ENCODE measurements at places on chromosomes 5 and 9.
A peak's percentile ranks its signal among the peaks of the same experiment; 100 is the strongest.

- no peak for DNase-seq
Observed at GRCh38 chr5:31639481-31640411, 815 bp downstream of the PDZD2 start.

DNA sequence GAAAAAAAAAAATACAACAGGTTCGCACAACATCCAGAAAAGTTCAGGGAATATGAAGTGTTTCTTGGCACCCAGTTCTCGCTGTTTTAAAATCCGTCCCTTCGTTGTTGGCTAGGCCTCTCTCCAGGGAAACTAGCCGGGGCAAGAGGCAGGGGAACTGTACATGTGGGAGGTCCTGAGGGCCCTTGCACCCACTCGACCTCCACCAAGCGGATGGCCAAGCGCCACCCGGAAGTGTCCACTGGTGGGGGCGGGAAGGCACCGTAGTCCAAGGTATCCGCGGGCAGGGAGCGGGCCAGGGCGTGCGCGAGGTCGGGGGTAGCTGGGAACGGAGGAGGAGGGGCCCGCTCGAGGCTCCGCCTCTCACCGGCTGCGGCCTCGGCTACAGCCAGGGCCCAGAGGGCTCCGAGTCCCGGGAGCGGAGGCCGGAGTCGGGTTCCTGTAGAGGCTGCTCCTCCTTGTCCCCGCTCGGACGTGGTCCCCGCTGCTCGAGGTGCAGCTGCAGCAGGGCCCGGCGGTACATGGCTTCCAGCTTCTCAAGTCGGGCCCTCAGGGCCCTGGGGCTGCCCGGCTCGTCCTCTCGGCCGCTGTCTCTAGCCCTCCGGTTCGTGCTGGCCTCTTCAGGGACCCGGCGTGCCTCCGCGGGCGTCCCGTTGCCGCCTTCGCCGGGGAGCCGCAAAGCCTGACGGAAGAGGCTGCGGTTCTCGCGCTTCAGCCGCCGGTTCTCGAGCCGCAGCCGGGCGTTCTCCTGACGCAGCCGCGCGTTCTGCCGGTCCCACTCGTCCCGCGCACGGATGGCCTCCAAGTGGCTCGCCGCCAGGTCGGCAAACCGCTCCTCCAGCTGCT lies 720 bp downstream of the TUSC1 start:
- DNase-seq = no peak

DNA sequence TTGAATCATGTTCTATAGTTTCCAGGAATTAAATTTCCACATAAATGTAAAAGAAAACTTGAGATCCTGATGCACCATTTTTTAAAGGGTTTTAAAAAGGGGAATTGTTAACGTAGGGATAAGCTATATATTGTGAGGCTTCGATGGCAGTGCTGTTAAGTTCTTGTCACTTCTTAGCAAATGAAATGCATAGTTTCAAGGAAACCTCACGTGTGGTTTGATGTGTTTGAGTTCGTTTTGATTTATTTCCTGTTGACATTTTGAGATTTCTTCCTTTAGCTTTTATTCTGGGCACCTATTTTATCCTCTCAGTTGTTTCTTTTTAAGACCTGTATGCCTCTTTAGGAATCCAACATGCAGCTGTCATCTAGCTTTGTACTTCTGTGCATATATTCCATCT lies 301.0 kb downstream of the DOCK8 start:
- DNase-seq = peak; percentile 18

- DNase-seq = peak; percentile 83
Observed at GRCh38 chr5:170312666-170313065, 15.1 kb upstream of the LCP2 start.

GRCh38 chr9:6834306-6834705 lies 76.5 kb downstream of the KDM4C start:
- no peak for DNase-seq

- DNase-seq = peak; percentile 71
Observed at GRCh38 chr5:40486437-40487275, 193.1 kb upstream of the PTGER4 start.

DNA sequence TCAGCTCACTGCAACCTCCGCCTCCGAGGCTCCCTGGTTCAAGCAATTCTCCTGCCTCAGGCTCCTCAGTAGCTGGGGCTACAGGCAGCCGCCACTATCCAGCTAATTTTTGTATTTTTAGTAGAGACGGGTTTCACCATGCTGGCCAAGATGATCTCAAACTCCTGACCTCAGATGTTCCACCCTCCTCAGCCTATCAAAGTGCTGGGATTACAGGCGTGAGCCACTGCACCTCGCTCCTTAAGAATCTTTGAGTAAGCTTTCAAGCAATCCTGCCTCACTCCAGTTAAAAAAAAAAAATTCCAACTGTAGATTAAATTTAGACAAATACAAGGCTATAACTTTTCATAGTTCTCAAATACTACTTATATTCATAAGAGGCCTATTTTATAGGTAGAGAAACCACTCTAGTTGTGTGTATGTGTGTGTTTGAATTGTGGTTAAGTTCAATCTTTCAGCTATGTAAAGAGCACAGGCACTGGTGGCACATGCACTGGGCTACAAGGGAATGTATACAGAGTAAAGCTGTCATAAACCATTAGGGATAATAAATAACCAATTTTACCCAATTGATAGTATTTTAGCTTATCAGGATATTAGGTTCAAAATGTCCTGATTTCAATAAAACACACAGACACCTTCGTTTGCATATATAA lies 50.6 kb upstream of the RAPGEF6 start:
- no peak for DNase-seq

DNA sequence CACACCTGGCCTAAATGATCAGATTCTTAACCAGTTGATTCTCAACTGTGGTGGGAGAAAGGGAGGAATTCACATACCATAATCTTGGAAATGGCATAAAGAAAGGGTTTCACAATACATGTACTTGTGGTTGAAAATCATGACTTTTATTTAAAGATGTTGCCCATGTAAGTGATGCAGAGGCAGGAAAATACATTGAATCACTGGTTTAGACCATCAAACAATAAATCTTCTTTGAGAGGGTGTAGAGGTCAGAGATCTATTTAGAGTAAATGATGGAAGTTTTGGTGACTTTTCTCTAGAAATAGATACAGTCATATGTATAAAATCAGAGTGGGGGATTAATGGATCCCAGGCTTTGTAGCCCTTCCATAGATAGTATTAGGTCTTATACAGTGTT lies 15.4 kb downstream of the NDUFS4 start:
- DNase-seq = no peak

- peak; percentile 17 for DNase-seq
Observed at GRCh38 chr5:40841068-40841805, at the start of gene CARD6. TSS of gene CARD6 (plus strand) at chr5:40841367. CDS start at chr5:40841383, 16 bp downstream.

DNA sequence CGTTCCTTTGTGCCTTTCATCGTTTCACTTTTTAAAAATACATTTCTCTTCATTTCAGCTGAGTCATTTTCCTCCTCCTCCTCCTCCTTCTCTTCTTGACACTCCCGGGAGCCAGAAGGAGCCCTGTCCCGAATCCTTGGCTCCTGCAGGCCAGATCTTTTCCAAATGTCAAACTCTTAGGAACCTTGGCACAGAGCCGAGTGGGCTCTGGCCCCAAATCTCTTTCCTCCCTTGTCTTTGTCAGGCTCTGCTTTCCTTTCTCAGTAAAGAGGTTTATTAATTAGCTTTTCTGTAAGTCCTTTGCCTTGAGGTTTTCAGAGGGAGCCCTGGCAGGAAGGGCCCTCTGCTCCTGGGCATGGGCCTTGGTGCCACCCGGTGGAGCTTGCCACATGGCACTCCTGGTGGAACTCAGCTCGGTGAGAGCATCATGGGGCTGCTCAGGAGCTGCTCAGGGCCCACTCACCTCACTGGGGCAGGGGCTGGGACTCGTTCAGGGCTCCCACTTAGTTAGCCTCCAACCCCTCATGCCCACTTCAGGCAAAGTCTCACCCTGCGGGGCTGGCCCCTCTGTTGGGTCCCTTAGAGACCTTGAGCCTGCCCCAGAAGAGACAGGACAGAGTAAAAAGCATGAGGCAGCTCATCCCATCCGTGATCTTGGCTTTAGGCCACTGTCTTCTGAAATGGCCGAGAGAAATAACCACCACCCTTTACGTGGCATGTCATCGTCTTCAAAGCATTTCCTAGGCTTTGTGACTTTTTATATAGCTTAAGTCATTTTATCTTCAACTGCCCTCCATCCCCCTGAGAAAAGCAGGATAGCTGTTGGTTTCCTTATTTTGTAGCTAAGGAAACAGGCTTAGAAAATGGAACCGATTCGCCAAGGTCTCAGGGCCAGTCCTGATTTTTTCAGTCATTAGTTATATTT lies 17.1 kb downstream of the STC2 start:
- no peak for DNase-seq

DNA sequence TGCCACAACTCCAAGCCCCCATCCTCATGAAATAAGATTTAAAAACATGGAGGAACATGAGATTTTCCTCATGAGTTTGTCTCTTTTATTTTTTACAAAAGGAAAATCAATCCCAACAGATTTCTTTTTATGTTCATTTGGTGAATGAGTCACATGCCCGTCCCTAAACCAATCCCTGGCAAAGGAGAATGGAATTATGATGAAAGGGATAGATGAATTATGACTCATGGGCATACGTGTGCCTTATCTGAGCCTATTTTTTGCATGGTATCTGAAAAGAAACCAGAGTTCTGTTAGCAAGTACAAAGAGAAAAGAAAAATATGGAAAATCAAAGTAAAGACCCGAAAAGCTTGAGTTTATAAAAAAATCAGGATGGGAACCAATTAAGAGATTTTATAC lies 267.5 kb upstream of the TMEM161B start:
- no peak for DNase-seq

GRCh38 chr9:79769476-79770275 lies 197.9 kb downstream of the TLE4 start:
- no peak for DNase-seq

DNA sequence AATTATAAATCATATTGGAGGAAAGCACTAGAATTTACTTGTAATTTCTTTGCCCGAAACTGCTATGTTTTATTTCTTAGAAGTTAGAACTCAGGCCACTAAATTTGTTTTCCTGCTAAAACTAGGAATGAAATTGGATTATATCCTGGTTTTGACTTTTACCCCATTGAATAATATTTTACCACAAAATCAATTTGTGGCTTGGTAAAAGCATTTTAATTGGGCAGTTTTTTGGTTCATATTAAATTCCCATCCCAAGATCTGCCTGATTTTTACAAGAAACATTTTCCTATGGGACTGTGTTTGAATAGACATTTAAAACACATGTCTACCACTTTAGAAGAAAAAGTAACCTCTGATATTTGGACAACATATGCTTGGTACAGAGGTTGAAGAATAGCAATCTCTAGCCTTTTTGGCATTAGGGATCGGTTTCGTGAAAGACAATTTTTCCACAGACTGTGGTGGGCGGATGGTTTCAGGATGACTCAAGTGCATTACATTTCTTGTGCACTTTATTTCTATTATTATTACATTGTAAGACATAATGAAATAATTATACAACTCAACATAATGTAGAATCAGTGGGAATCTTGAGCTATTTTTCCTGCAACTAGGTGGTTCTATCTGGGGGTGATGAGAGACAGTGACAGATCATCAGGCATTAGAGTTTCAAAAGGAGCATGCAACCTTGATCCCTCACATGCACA lies 565.6 kb downstream of the PRR16 start:
- DNase-seq = no peak

DNA sequence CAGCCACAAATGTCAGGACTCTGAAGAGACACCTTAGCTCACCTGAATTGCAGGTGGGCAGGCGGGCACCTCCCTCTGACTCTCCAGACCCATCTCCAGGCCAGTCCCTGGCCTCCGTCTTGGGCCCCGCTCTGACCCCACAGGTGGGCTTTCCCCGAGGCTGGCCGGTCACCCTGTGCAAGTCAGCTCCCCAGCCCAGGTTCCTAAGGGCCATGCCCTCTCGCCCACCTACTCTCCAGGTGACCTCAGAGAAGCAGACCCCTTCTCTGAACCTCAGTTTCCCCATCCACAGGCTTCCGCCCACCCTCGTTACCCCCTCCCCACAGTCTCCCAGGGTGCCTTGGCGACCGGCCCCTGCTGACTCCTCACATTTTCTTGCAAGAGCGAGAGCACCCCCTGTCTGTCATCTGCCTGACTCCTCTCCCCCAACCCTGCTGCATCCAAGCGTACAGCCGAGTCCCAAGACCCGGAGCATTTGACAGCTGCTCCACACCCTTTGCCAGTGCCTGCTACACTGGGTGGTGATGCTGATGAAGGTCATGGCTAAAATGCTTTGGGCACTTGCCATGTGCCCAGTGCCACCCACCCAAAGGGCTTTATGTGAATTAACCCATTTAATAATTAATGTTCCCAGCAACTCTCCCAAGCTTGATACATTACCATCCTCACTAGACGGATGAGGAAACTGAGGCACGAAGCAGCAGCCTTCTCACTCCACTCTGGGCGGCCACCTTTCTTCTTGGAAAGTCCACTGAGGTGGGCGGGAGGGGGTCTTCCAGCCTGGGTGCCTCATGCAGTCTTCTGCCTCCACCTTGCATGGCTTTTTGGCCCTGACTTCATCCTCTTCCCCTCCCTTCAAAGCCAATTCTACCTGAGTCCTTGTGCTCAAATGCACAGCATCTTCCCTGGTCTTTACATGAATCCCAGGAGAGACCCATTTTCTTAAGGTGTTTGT lies 51.1 kb upstream of the ORM1 start:
- DNase-seq = no peak

DNA sequence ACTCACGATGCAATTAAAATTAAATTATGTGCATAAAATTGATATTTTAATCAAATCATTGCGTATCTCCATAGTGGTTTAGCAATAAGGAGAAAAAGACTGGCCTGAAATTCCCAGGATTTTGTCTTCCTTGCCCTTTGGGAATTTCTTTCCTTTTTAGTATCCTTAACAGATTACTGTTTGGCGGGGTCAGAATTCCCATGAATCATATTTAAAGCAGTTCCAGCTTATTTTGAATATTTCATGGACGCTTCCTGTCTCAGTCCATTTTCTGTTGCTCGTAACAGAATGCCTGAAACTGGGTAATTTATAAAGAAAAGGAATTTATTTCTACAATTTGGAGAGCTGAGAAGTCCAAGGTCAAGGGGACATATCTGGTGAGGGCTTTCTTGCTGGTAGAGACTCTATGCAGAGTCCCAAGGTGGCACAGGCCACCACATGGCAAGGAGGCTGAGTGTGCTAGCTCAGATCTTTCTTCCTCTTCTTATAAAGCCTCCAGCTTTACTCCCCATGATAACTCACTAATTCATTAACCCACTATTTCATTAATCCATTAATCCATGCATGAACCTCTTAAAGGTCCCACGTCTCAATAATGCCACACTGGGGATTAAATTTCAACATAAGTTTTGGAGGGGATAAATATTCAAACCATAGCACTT lies 37.8 kb downstream of the CDH6 start:
- DNase-seq = no peak

GRCh38 chr5:177468685-177469628 lies 4.5 kb downstream of the DBN1 start:
- DNase-seq = no peak

- no peak for DNase-seq
Observed at GRCh38 chr5:80194468-80194867, 61.4 kb downstream of the SERINC5 start.

DNA sequence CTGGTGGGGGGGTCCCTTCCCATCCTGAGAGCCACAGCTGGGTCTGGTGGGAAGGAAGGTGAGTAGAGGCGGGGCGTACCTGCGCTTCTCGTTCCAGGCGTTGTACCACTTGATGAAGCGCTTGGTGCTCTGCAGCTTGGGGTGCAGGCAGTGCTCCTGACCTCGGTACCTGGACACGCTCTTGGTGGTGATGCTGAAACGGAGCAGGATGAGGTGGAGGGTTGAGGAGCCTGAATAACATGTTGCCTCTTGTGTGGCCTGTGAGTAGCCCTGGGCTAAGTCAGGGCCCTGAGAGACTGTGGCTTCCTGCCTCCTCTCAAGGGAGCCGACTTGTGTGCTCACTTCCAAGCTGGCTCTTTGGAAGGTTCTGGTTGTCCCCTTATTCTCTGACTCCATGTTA lies 4.3 kb downstream of the CXCL14 start:
- no peak for DNase-seq

Data from CD4-positive, alpha-beta T cell treated with Interleukin-10 for 1 hour (primary cell).